Fibroblast of lung (primary cell): ENCODE measurements at places on chromosomes 2 and 18. TPM values are rescaled to one million over a fixed set of nuclear protein-coding genes. Genes with fewer than 3 reads are reported as not detected.

AQP12A gene
- total RNA-seq, result not detected in 2 replicates

AP1S3 gene
- total RNA-seq, result 3.3 TPM in 2 replicates

DPYSL5 gene
- not detected in 2 replicates for total RNA-seq

MAL gene
- total RNA-seq, result under 0.01 TPM in 1 of 2 replicates, not detected in the other

DNA sequence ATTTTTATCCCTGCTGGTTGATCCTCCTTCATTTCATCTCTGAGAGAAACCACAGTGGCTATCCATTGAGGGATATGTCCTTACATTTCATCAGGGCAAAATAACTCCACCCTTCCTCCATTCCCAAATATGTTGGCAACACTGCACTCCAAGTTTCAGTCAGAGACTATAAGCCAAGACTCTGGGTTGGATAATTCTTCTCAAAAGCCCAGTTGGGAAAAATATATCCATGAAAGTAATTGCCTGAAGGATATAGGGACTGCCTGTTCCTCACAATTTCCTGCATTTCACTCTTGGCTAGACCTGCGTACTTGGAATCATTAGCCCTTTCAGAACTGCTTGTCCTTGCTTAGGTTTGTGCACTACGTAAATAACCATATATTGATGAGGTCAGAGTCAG is 27.9 kb upstream of the EPB41L3 start:
- peak; percentile 20 for DNase-seq

DNA sequence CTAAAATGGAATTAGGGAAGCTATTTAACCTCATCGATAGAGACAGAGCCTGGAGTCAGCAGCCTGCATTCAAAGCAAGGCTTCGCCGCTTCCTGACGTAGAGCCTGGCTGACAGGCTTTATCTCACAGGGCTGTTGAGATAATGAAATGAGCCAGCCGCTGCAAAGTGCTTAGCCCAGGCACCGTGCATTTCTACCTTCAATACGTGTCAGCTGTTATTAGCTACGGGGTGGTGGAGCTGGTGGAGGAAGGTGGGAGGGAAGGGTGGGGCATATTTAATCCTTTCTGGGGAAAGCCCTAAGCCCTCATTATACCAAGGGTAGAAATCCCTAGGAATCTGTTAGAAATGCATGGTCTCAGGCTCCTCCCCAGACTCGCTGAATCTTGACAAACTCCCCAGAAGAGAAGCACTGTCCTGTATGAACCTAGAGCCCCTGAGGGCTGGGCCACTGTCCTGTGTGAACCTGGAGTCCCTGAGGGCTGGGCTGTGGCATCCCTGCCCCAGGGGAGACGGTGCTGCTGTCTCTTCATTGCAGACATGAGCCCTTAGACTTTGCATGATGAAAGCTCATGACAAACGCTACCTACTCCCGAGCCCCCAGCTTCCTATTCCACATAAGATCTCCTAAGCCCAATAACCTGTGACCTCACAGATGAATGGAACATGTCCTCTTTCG is 72.4 kb downstream of the ALPK2 start:
- no peak for DNase-seq
